Erythroblast (primary cell): ENCODE measurements at places on chromosomes 6 and 20.
A peak's percentile ranks its signal among the peaks of the same experiment; 100 is the strongest.

DNA sequence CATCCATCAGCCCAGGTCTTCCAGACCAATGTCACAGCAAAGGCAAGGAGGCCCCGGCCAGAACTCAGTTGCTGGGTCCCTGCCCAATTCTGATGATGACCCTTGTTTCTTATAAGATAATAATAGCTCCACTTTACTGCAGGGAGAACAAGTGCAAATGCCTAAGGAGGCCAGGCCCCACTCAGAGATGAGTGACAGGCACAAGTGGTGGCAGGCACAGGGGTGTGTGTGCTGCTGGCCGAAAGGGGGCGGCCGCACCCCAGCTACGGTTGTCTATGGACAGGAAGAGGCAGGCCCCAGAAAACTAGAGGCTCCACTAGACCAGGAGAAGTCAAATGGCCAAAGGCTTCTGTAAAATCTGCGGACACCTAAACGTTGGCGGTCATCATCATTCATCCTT, 28.6 kb downstream of the GNAS-AS1 start:
- DNase-seq = peak; percentile 5

DNA sequence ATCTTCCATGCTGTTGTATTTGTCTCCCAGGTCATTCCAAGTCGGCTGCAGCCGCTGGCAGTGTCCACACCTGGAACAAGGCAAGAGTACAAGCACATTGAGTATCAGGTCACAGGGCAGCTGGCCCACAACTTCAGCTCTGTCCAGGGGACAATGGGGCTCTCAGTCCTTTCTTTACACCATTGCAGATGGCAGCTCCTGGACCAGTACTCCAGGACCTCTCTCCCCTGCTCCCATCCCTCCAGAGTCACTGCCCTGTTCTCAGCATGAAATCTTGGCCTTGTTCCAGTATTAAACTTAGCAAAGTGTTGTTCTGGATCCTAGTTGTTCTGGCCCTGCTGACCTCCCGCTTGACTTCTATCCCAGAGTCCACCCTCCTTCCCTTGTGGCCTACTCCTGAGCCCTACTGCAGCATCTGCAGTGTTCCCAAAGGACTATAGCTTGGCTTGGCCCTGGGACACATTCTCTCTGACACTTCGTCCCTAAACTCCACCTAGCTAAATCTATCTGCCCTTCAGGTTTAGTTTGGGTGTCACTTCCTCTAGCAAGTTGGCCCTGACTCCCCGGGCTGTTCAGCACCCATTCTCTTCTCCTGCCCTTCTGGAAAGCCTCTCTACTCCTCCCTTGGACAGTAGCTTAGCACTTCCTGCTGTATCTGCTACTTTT, 5.8 kb downstream of the TXNDC5 start:
- no peak for DNase-seq

DNA sequence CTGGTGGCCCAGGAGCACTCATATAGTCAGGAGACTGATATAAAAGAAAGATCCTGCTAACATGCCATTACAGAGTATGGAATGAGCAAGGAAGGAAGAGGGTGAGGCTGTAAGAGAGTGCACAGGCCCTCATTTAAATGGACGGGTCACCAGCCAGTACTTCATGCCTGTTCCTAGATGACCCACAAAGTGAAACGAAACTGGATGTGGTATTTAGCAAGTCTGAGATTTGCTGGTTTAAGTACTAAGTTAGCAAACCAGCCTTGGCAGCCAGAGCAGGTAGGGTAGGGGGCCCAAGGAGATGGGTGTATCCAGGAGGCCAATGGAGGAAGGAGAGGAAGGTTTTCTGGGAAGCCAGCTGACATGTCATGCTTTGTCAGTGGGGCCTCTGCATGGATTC, 15.9 kb downstream of the NT5E start:
- DNase-seq = no peak

DNA sequence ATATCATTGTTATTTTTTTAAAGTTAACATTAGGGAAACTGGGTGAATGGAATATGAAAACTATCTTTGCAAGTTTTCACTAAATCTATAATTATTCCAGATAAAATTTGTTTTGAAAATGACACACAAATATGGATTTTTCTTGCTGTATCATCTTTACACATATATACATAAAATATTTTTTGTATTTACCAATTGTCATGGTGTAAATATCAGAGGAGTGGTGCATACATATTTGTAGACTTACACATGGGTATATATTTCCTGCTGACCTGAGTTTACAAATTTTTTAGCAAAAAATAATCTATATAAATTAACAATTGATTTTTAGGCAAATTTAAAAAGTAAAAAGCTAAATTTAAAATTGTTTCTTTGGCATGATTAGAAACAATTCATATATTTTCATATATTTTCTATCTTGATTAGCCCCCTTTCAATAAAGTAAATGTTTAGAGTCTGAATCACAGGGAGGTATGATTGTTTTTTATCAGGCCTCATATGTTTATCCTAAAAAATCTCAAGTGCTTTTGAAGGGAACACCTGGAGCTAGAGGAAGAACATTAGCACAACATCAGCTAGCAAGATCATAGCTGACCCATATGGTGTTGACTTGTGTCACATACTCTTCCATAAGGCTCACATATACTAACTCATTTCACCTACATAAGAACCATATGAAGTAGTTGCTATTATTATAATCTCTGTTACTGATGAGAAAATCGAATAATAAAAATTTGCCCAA, 671.8 kb upstream of the GJE1 start:
- DNase-seq = no peak

DNA sequence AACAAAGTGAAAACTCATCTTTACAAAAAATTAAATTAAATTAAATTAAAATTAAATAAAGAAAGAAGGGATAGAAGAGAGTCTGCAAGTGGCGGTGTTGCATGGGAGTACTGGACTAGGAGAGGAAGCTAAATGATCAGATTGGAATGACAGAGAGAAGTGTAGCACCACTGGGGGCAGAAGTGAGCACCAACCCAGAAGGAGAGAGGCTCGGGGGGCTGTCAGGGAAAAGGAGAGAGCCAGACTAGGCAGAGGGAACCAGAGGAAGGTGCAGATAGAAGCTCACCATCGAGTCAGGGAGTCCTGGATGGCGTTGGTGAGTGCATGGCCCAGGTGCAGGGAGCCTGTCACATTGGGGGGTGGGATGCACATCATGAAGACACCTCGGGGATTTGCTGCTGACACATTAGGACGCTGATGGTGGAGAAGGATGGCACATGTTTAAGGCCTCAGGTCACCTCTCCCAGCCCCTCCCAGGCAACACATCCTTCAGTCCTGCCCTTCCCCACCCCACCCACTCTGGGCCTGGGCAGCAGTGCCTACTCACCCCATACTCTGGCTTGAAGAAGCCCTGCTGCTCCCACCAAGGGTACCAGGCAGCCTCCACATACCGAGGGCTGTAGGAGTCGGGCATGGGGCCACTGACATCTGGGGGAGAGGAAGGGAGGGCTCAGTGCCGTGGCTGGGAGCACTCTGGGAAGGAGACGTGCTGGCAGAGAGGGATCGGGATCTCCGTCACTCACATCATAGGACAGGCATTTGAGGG, 4.0 kb downstream of the VARS1 start:
- DNase-seq = peak; percentile 58

- no peak for DNase-seq
These were observed 77.7 kb downstream of the SOBP start for GRCh38 chr6:107567643-107568042.

- no peak for DNase-seq
These were observed 150.1 kb downstream of the ELOVL4 start for GRCh38 chr6:79797163-79797764.

- DNase-seq = no peak
These were observed 277.2 kb upstream of the HSF2 start for GRCh38 chr6:122122202-122122601.

- DNase-seq = no peak
These were observed 117.5 kb upstream of the QKI start for GRCh38 chr6:163296835-163297519.

DNA sequence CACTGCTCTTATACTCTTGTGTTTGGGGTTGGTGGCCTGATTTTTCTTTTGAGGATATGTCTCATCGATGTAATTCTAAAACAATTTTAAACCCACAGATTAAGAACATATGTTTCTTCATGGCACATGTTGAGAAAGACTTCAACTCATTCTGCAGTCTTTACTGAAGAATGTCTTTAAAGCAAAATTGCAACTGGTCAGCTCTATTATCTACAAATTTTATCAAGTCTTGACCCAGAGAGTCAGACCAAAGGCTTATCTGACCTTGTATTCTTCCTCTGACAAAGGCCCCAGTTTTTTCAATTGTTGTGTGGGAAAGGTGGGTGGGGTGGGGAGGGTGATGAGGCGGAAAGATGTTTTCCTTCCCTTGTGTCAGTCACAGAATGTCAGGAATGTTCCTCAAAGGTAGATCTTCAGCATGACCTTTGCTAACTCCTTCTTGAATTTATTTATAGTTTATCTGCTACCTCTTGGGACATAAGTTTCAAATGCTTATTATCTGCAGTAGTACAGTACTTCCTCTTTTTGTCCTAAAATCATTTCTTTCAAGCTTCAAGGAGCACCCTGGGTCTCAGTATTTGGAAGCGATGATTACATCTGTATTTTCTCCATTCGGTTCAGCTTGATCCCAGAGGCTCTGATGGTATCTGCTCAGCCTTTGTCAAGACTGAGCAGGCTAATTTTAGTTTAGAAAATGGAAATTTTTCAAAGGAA, 63.2 kb upstream of the TIAM2 start:
- DNase-seq = no peak

- no peak for DNase-seq
These were observed 537.5 kb downstream of the BTBD3 start for GRCh38 chr20:12455148-12455547.

- DNase-seq = no peak
These were observed 76.3 kb downstream of the CDK19 start for GRCh38 chr6:110738899-110739365.

DNA sequence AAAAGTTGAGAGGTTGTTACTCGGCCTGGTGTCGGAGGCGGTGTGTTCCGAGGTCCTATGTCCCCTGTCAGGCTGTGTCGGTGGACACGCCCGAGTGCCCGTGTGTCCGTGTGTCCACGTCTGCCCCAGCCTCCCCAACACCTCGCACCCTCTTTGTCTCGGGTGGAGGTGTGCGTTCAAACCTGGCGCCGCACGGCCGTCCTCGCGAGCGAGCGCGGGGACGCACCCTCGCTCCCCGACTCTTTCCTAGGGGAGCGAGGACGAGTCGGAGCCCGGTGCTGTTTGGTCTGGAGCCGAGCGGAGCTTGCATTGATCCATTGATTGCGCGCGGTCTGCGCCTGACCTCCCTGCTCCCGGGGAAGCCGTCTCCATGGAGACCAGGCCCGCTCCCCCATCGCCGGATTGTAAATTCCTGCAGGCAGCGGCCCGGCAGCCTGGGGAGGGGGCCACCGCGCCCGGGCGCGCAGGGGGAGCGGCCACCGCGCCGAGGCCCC, 411 bp upstream of the SCUBE3 start:
- no peak for DNase-seq

GRCh38 chr6:6348256-6348655, 27.8 kb upstream of the F13A1 start:
- no peak for DNase-seq

DNA sequence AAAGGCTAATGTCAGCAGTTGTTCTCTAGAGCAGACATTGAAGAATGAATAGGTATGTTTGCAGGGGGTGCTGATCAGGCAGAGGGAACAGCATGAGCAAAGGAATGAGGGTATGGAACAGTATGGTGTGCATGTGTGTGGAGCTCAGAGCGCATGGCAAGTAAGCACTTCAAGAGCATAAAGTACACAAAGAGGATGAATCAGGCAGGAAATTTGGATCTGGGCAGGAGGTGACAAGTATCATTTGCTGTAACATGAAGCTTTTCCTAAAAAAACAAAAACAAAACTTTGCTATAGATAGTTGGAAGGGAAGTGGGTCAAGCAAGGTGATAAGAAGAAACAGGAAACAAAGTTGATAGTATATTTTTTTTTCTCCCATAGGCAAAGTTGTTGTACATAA, 746.8 kb downstream of the HDGFL1 start:
- DNase-seq = no peak

- DNase-seq = no peak
These were observed 219 bp downstream of the ISM1 start for GRCh38 chr20:13221313-13221672.

GRCh38 chr6:56521454-56521853, 121.2 kb downstream of the DST start:
- no peak for DNase-seq

DNA sequence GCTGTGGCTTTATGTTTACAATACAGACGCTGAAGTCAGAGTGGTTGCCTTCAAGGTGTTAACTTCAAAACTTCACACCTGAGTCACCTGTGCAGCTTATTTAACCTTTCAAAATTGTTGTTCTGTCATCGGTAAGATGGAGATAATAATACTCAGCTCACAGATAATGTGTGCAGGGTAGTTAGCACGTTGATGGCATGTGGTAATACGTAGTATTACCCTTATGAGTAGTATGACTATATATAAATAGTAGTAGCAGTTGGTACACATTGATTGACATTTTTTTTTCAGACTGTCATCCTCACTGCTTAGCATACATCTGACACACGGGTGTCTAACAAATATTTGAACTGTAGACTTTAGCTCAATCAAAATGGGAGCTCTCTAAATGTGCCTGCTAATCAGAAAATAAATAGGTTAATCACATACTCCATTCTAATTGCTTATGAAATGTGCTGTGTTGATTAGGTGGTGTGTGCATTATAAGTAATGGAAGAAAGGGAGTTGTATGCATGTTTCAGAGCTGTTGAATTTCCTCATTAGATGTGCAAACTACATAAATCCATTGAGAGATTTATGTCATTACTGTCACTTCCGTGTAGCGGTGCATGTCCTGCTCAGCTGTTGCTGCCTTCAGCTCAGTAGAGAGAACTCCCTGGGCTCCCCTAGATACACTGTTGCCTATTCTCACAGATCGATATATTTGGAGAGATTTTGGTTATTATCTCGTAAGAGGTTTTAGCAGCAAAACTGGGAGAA, 11.2 kb upstream of the MROH8 start:
- DNase-seq = no peak

- no peak for DNase-seq
These were observed 1352.6 kb upstream of the GJE1 start for GRCh38 chr6:140779991-140780596.

GRCh38 chr6:22081709-22082108, 215.1 kb downstream of the PRL start:
- no peak for DNase-seq

- DNase-seq = peak; percentile 43
These were observed 433 bp downstream of the QRSL1 start for GRCh38 chr6:106629859-106630163.

DNA sequence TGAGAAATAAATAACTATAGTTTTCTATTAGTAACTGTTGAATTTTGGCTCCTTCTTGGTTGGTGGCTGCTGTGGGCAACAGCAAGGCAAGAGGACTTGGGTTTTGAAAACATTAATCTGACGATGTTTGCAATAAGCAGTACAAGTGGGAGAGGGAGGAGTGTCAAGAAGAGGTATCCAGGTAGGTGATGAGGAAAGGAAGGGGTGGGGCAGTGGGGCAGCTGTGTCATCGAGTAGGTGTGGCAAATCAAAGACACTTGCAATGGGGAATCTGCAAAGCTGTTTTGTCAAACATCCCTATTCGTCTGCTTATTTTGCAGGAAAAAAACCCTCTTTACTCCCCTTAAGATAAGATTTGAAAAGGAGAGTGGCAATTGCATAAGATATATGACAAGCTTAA, 171.9 kb upstream of the MAP3K7 start:
- no peak for DNase-seq
